ENCODE measurements at places on chromosomes 11 and 22. TPM values are rescaled to one million over a fixed set of nuclear protein-coding genes. Genes with fewer than 3 reads are reported as not detected.

DNA sequence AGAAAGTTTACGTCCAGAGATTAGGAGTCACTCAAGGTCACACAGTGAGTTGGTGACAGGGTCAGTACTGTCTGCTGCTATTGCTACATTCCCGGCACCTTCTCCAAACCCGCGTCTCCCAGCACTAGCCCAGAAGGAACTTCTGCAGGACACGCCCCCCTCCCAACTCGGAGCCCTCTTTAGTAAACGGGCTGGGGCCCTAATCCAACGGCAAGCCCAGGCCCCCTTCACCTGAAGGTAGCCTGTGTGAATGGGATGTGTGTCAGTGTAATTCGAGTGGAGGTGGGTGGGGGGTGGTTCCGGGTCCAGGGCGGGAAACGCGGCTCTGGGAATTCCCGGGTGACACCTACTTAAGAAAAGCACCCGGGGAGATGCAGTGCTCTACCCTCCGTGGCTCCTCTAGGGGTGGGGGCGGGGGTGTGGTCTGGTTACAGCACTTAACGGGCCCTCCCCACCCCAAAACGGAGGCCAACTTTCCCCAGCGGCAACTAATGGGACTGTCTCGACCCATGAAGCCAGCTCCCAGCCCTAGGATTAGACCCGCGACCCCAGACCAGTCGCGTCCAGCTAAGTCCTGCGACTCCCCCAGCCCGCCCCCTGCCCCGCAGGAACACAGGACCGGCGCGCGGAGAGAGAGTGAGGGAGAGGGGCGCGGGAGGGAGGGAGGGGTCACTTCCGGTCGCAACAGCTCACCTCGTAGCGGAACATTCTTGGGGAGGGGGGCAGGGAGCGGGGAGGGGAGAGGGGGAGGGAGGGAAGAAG, 468 bp downstream of the PATL1 start:
- H3K36me3 ChIP-seq: peaks cover 29% of the 10 kb centered on the region
- H3K4me1 ChIP-seq: peaks cover 38% of the 10 kb centered on the region
- H3K27me3 ChIP-seq: no peaks in the 10 kb centered on the region
- peak overlapping the region; percentile 96 for H3K27ac ChIP-seq
- H3K4me3 ChIP-seq: peak overlapping the region; percentile 95

DNA sequence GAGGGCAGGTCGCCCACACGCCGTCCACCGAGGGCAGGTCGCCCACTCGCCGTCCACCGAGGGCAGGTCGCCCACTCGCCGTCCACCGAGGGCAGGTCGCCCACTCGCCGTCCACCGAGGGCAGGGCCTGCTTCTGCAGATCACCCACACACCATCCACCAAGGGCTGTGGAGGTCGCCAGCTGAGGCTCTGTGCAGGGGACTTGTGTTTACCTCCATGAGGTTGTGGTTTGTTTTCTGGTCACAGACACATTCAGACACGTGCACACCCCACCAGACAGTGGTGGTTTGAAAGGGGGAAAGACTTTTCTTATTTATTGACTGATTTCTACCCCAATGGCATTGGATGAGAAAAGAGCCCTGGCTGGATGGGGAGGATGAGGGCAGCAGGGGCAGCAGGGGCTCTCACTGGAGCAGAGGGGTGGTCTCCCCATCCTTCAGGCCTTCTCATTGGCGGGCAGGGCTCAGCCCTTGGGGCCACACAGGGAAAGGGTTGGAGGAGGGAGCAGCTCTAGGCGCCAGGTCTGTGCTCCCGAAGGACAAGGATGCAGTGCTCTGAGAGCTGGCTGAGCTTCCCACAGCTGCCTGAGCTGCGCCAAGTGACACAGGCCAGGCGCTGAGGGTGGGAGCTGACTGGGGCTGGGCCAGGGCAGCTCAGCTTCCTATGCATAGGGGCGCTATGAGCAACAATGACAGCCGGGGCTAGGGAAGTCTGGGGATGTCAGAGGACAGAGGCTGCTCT, 252.6 kb upstream of the B3GAT1 start:
- H3K4me1 ChIP-seq: no peaks in the 10 kb centered on the region
- H3K4me3 ChIP-seq: no peak overlapping the region
- peak; percentile 14 for DNase-seq
- no peaks in the 10 kb centered on the region for H3K27me3 ChIP-seq
- H3K27ac ChIP-seq: no peak overlapping the region

DNA sequence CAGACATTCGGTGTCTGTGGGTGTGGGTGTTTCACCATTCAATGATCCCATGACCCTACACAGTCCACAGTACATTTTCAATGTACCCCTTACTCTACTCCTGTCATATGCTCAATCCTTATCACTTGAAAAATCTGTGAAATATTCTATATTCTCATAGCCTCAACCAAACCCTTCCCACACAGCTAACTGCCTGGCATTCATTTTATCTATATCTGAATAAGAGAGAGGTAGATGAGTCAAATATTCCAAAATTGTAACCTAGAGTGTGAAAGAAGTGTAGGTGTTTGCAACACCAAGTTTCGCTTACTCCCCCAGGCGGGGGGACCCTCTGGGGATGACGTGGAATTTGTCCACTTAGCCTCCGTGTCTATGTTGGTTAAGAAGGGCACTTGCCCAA, 354.8 kb downstream of the ETS1 start:
- H3K27ac ChIP-seq: no peak overlapping the region
- peaks cover 26% of the 10 kb centered on the region for H3K4me1 ChIP-seq
- H3K36me3 ChIP-seq: peaks cover 2% of the 10 kb centered on the region
- H3K4me3 ChIP-seq: no peak overlapping the region

GRCh38 chr22:22877523-22878210, 9.9 kb upstream of the IGLL5 start:
- peaks cover 17% of the 10 kb centered on the region for H3K27me3 ChIP-seq
- no peak overlapping the region for H3K27ac ChIP-seq
- peak; percentile 81 for DNase-seq
- no peak overlapping the region for H3K4me3 ChIP-seq
- no peaks in the 10 kb centered on the region for H3K36me3 ChIP-seq
- no peaks in the 10 kb centered on the region for H3K4me1 ChIP-seq

GRCh38 chr22:39230261-39231196, 14.3 kb downstream of the PDGFB start:
- DNase-seq: no peak
- peaks cover 54% of the 10 kb centered on the region for H3K27me3 ChIP-seq
- H3K4me3 ChIP-seq: no peak overlapping the region
- peaks cover under 1% of the 10 kb centered on the region for H3K4me1 ChIP-seq

DNA sequence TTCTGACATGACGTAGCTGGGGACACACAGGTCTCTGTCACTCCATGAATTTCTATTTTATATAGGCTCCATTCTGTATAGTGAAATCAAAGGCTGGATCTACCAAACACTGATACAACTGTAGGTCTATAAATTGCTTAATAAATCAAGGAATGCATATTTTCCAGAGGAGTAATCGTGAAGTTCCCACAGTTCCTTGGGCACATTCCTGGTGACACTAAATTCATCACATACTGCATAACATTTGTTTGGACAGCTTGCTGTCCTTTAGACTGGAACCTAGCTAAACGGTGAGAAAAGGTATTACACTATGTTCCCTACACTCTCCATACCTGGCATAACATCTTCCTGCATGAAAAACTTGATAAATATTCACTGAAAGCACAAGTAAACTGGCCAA, 41.6 kb upstream of the UCP3 start:
- no peaks in the 10 kb centered on the region for H3K27me3 ChIP-seq
- H3K36me3 ChIP-seq: peaks cover 25% of the 10 kb centered on the region

DNA sequence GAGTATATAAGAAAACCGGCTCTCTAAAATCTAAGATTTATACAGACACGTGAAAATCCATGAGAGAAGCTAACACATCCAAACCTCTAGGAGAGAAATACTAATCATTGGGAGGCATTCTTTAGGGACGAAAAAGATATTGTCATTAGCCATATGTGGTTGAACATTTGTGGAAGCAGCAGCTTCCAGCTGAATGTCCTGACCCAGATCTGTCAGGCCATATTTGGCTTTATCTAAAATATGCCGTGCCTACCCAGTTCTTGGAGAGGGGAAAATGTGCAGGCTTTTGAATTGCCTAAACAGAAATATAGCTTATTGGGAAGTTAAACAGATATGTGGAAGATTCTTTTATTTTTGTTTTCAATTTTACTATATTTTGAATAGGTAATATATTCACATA, 6.4 kb downstream of the CCDC89 start:
- H3K4me1 ChIP-seq: peaks cover 23% of the 10 kb centered on the region
- no peak overlapping the region for H3K27ac ChIP-seq
- H3K36me3 ChIP-seq: peaks cover 7% of the 10 kb centered on the region
- no peak for DNase-seq
- H3K4me3 ChIP-seq: no peak overlapping the region

- peaks cover 6% of the 10 kb centered on the region for H3K4me1 ChIP-seq
- H3K4me3 ChIP-seq: no peak overlapping the region
These were observed 4.2 kb upstream of the MPEG1 start for GRCh38 chr11:59216641-59217564.

DNA sequence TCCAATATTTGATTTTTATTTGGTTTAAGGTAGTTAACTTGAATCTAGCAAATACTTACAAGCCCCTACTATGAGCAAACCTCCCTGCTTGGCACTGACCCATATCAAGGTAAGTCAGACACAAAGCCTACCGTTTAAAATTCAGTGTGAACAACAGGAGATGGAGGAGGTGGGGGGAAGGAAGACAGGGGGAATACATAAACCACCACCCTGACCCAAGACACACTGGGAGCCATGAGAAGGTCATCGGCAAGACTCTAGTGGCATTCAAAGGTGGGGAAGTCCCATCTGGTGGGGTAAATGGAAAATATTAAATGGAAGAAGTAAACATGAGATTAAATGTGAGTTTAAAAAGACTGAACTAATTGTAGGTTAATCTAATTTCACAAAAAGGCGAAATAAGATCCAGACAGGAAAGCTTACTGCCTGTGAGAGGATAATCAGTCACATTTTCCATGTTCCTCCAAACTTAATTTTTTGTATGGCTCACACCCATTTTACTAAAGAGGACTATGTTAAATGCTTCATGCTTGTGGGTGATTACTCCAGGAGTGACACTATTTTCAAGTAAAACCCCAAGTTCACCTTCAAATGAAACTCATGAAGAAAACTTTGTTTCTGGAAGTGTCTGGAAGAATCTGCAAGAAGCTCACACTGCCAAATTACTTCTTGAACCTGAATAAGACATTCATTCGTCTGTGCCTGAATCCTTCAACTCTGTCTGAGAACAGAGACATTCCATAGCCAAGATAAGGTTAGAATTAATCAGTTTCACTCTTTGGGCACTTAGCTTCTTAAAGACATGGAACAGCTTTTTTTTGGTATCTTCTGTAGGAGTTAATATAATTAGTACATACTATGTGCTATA, 51.7 kb downstream of the PITPNB start:
- peaks cover 29% of the 10 kb centered on the region for H3K4me1 ChIP-seq
- no peaks in the 10 kb centered on the region for H3K27me3 ChIP-seq
- peaks cover 21% of the 10 kb centered on the region for H3K36me3 ChIP-seq
- peak overlapping the region; percentile 56 for H3K27ac ChIP-seq

Gene GCAT
- 18.3 TPM for total RNA-seq

Gene MMP8
- not detected for total RNA-seq

Gene MYEOV
- not detected for total RNA-seq

Gene SHANK2
- not detected for total RNA-seq

Gene SLC35F2
- total RNA-seq: 9.8 TPM

Gene KDELR3
- total RNA-seq: 1.2 TPM
